GM06990 (cell line): ENCODE measurements at places on chromosomes 5 and 9.

- no peak for DNase-seq
Observed at GRCh38 chr5:22736443-22737003, 116.6 kb downstream of the CDH12 start.

DNA sequence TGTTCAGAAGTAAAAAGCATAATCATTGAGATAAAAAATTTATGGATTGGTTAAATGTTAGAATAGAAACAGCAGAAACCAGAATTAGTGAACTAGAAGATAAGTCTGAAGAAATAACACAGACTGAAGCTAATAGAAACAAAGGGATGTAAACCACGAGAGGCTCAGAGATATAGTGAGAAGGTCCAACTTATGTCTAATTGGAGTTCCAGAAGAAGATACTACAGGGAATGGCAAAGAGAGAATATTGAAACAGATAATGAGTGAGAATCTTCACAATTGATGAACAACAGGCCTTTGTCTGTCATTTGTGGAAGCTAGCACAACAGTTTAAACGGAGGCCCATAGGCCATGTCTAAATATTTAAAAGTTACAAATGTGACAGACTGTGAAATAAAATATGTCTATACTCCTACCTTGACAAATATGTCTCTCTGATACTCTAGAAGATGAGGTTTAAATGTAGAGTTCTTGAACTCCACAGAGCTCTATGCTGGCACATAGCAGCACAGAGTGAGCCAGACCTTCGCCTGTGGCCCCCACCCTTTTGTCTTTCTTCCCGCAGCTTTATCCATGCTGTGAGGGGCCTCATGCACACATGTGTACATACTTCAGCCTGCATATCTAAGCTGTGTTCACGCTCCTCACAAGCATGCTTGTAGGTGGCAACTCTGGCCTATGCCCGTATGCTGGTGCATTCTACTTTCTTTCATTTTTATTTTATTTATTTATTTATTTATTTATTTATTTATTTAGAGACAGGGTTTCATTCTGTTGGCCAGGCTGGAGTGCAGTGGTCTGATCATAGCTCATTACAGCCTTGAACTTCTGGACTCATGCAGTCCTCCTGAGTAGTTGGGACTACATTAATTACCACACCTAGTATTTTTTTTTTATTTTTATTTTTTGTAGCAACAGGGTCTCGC is 45.0 kb upstream of the ABL1 start:
- DNase-seq, result no peak

GRCh38 chr5:32339878-32340277 is 27.1 kb upstream of the MTMR12 start:
- no peak for DNase-seq

GRCh38 chr9:97479496-97480159 is 21.8 kb upstream of the TMOD1 start:
- no peak for DNase-seq

DNA sequence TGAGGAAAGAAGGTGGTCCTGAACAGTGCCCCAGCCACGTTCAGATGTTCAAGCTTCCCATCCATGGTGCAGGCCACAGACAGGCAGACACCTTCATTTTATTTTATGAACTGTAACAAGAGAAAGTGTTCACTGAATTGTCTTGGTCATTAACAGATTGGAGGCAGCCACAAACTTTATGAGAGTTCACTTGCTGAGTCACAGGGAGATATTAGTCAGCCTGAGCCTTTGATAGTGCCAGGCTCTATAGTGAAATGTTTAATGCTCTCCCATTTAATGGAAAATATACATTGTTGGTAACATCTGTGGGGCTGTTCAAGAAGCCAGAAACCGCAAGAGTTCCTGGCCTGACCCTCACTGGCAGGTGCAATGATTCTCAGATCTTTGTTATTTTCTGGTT is 237.0 kb downstream of the TENT4A start:
- no peak for DNase-seq

GRCh38 chr5:132072528-132072927 is 1.1 kb upstream of the CSF2 start:
- DNase-seq, result no peak

DNA sequence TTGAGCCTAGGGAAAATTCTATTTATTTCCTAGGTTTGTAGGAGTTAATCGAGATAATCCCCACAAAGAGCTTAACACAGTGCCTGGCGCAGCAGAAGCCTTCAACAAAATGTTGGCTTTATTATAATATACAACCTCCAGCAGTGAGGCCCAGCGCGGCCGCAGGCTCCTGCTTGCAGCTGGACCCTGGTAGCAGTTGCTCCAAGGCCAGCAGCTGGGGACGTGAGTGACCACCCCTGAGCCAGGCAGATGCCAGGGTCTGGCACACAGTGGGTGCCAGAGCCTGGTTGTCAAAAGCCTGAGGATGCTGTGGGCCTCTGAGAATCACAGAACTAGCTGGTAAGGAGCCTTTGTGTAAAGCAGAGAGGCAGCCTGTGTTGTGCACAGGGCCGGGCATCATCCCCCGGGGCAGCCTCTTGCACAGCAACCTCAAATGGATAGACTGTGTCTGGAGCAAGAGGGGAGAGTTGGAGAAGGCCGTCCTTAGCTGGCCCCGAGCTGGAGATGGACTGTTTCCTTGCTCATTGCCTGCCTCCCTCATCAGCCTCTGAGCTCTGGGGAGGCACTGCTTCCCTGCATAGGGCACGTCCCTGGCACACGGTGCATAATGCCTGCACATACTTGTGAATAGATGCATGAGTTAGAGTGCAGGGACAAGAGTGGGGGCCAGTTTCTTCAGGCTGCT is 17.3 kb downstream of the CSF1R start:
- DNase-seq, result no peak

DNA sequence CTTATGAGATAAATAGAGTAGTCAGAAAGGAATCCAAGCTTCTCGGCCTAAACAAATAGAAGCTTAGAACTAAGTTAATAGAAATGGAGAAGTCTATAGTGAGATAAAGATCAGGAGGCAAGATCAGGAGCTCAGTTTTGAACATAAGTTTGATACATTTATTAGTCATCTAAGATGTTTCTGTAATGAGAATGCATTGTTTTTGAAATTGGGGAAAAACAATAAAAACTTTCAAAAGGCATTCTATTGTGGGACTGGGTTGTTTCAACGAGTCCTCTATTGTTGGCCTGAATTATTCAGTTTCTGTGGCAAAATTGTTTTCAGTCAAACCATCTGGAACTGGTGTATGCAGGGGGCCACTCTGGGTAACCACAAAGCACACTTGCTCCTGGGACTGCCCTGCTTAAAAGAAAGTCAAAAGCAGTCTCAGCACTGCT is 181.0 kb upstream of the CLINT1 start:
- DNase-seq, result peak; percentile 21

- no peak for DNase-seq
Observed at GRCh38 chr5:126921241-126922091, 108.9 kb downstream of the MARCHF3 start.

DNA sequence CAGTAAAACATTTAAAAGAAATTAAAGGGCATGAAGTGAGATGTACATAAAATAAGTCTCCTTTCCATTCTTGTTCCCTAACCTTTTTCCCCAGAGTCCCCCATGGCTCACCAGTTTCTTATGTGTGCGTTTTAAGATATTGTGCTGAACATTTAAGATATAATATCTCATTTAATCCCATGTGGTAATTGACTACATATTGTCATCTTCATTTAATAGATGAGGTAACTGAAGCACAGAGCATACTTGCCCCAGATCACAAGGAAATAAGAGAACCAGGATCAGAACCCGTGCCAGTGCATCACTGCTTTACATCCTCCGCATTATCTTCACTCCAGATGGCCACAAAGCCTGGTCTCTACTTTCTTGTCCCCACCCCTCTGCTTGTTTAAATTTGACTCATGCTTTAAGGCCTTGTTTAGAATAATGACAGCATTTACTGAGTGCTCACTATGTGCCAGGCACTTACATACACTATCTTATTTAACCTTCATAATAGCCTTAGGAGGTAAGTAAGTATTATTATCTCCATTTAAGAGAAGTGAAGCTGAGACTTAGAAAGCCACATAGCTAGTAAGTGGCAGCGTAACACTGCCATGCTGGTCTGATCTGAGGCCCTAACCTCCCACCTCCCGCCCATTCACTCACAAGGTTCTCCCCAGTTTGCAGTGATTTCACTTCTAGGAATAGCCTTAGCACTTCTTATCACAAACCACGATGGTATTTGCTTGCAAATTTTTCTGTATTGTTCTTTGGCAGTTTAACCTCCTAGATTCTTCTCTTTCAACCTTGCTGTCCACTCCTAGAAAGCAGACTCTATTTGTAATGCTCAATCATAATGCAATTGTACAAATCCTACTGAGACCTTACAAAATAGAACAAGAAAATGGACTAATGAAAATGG is 78.4 kb upstream of the IL6ST start:
- no peak for DNase-seq

DNA sequence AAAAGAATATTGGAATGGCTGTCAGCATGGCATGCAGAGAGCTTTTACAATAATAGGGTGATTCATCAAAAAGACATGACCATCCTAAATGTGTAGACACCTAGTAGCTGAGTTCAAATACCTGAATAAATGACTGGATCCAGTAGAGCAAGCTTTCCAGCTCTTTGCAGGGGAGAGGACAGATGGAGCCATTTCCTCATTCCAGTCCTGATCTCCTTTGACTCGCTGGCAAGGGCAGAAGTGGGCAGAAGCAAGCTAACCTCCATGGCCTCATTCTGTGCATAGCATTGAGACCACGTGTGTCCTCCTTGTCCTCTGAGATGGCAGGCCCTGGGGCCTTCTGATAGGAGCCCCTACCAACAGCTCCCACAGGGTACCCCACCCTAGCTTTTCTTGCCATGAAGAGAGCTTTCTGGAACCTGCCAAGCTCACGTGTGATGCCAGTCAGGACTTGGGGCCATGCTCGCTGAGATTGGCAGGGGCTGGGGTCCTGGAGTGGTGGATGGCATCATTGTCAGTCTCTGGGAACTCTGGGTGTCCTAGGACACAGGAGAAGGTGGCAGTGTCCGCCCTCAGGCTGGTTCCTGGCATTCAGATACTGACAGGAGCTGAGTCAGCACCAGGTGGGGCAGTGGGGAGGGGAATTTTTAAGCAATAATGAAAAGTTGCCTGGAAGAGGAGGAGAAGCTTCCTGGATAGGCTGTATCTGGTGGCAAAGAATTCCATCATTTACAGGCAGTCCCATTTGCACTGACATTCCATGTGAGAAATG is 33.6 kb downstream of the WWC1 start:
- DNase-seq, result no peak

- DNase-seq, result no peak
Observed at GRCh38 chr5:18195910-18196309, 561.6 kb downstream of the TAF11L14 start.

DNA sequence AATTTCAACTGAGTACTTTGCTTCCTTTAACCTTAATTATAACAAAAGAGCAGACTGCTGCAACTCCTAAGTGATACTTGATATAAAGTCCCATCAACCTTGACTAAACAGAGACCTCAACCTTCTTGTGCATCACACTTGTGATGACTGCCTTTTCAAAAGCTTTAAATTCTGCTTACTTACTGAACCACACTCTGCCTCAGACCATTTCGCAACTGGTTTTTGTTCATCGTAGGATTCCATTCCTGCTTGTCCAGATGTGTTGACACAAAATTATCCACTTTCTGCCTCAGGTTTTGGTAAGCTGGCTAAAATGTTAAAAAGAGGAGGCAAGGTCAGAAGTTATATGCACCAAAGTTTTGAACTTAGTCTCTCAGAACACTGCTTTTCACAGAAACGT is 3.5 kb downstream of the BOD1 start:
- no peak for DNase-seq

DNA sequence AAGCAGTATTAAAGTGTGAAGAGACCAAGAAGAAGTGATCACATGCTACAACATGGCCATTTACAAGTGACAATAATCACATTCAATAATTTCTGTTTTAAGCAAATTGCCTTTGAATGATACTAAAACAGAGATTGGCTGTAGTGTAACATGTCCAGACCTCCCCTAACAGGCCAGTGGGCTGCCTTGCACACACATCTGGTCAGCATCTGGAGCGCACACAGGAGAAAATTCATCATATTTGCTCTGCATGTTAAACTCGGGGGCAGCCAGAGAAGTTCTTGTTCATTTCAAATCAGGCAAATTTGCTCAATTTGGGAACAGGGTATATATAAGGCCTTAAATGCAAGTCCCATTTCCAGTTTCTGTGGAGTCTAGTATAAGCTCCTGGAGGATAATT is 111.1 kb upstream of the FBXL7 start:
- no peak for DNase-seq

- DNase-seq, result no peak
Observed at GRCh38 chr5:168651648-168652047, 72.5 kb upstream of the PANK3 start.

DNA sequence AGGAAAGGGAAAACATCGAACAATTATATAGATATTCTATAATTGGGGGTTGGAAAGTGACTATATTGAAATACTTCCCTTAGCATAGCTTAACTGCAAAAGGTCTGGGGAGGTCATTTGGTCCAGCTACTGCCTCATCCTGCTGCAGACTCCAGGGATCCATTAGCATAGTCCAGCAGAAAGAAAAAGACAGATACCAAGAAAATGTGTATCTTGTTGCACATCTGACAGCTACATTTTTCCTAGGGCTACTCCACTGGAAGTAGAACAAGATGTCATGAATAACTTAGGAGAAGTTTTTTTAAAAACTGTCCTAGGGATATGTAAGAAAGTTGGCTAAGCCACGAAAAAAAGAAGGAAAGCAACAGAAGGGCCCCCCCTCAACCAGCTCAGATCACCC is 92.9 kb upstream of the SLC30A5 start:
- DNase-seq, result no peak

DNA sequence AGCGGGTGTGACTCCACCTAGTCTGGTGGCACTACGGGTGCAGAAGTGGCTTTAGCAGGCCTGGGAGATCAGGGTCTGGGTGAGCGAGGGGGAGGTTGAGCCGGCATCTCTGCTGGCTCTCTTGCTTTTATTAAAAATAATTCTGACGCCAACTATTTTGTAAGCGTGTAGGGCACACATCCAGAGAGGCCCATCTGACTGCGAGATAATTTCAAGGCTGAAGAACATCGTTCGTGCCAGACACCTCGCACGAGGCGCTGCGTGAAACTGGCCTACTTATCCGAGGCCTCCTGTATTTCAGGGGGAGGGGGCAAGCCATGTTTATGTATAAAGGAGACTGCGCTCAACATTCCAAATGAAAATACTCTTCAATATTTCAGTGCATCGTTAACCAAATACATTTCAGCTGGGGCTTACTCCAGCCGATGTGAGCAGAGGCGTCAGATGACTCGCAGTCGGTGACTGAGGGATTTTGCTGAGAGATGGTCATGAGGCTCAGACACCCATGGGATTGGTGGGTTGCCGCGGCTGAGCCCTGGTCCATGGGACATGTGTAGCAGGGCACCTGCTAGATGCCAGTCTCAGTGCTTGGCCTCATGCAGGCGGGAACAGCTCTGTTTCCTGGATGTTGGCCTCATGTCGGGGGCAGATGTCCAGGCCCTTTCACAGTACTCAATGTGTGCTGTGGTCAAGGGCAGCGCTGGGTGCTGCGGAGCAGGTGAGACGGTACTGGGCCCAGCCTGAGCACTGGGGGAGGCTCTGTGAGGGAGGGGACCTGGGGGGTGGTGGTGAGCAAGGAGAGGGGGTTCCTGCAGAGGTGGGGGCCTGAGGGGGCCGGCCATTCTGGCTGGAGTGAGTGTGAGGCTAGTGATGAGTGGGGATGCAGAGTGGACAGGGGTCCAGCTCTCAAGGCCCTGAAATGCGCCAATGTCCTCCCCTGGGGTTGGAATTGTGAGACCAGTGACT is 201.5 kb downstream of the DAB2IP start:
- no peak for DNase-seq
